Inflammatory macrophage (primary cell): ENCODE measurements at places on chromosomes 2 and 18.

GRCh38 chr2:108926561-108927380, 62.2 kb downstream of the EDAR start:
- DNase-seq: no peak

GRCh38 chr18:46402396-46402795, 254.6 kb downstream of the LOXHD1 start:
- DNase-seq: no peak

DNA sequence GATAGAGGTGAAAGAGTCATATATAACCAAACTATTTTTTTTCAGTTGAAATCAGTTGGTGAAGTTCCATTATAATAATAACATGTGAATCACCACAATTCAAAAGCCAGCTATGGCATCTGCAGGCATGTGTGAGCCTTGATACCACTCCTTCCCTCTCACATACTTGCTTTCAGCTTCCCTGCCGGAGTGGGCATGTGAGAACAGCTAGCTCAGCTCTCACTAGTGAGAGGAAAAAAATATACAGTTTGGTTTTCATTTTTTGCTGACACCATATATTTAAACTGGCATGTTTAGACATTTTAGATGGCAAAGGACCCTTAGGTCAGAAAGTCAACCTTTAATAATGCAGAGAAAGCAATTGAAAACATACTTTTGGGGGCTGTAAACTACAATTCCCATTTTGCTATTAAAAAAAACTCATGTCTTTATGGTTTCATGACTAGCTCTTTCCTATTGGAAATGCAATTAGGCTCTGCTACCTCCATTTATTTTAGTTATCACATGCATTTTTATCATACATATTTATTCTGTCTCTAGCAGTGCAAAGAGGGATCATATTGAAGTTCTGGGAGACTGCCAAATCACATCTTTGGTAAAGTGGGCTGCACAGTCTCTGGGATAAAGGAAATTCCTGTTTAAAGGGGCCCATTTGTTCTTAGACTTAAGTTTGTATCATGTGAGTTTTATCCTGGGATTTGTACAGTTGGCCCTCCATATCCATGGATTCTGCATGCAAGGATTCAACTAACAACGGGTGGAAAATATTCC, 33.2 kb upstream of the SLC40A1 start:
- no peak for DNase-seq

- DNase-seq: no peak
Measured at GRCh38 chr2:152046940-152047339, 51.9 kb downstream of the CACNB4 start.

DNA sequence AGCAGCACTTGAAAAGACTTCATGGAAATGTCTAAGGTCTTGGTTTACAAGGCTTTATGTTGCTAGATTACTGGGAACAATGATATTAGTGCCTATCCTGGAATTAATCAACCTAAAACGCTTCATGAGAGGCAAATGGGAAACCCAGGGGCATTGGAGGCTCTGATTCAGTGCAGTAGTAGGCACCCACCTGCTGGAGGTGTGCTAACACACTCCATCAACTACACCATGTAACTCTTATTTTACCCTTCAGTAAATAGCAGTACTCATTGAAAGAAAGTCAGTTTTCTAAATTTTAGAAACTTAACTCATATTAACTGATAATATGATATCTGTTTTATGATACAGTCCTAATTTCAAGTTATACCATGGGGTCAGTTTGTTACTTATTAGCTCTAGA, 17.4 kb upstream of the HNRNPA3 start:
- no peak for DNase-seq

- DNase-seq: no peak
Measured at GRCh38 chr2:47935071-47935470, 28.8 kb upstream of the FBXO11 start.

DNA sequence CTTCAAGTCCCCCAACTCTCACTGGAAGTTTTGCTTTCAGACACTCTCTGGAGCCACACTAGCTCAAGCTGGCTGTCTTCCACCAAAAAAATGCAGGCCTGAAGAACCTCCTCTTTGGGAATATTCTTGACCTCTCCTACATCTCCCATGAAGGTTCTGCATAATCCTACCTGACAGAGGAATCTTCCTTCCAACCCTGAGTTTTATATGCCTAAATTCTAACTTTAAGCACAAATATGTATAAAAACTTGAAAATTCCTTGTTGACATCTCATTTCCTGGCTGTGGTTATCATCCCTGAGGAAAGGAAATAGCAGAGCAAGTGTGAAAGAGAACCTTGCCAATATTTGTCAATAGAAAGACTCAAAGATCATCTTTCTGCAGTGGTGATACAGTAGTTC, 249.0 kb downstream of the LPIN1 start:
- DNase-seq: no peak
